ENCODE measurements at places on chromosomes 4 and X.

GRCh38 chrX:13697976-13698375 is 9.0 kb downstream of the RAB9A start:
- no peak for DNase-seq

DNA sequence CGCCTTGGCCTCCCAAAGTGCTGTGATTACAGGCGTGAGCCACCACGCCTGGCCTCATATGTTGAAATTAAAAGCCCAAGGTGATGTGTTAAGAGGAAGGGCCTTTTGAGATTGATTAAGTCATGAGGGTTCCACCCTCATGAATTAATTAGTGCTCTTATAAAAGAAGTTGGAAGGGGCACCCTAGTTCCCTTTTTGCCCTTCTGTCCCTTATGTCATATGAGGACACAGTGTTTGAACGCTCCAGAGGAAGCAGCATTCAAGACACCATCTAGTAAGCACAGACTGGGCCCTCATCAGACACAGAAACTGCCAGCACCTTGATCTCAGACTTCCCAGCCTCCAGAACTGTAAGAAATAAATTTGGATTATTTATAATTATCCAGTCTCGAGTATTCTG is 5.1 kb upstream of the APLN start:
- DNase-seq = no peak

GRCh38 chrX:119190831-119191230 is 45.3 kb upstream of the PGRMC1 start:
- peak; percentile 1 for DNase-seq

DNA sequence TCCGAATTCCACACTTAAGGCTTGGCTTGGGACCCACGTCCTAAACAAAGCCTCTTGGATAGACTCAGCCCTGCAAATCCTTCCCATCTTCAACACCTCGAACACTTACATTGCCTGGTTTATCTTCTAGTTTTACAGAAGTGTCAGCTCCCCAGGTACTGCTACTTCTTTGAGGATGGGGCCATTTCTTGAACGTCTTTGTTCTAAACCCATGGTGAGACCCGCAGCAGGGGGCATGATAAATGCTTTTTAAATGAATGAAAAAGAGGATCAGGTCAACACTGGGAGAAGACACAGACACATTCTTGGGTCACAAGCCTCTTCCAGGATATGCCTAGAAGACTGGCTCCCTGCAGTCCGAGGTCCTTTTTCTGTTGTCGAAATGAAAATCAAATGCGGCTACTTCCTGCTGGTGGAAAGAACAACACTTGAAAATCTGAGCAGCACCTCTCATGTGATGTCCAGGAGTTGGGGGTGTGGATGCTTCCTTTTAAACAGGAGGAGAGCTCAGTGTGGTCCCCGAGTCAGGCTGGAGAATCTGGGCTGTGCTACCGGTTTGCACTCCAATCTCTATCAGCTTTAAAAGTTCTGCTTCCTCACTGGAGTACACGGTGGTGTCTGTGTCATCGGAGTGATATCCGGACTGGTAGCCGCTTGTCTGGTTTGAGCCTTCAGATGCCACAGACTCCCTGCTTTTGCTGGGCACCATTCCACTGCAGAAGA is 45.8 kb downstream of the KDR start:
- no peak for DNase-seq

GRCh38 chr4:102390438-102390837 is 45.2 kb upstream of the SLC39A8 start:
- no peak for DNase-seq

DNA sequence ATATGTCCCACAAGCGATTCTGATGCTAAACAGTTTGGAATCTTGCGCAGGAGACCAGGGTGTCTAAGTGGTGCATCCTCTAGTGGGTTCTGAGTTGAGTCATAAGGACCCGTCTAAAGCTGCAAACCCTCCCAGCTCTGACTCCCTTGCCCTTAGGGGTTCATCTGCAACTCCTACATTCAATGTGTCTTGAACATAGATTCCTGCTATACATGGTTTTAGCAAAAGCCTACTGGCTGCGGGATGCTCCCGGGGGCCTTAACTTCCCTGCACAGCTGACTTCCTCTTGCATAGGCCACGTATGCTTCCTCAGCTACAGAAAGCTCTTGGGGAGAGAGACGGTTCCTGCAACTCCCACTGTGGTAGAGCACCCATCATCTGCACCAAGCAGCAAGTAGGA is 236.7 kb downstream of the EVC2 start:
- DNase-seq = no peak

- no peak for DNase-seq
Observed at GRCh38 chrX:125150231-125150630, 169.4 kb upstream of the TEX13C start.

- no peak for DNase-seq
Observed at GRCh38 chr4:76476571-76476970, 41.5 kb downstream of the SHROOM3 start.

GRCh38 chr4:87410679-87411078 is 11.7 kb upstream of the NUDT9 start:
- DNase-seq = no peak

GRCh38 chrX:4905576-4905975 is 1192.1 kb upstream of the PRKX start:
- no peak for DNase-seq

GRCh38 chr4:31667686-31668085 is 947.5 kb downstream of the PCDH7 start:
- no peak for DNase-seq

GRCh38 chr4:78155616-78156105 is 98.5 kb downstream of the FRAS1 start:
- DNase-seq = peak; percentile 19

DNA sequence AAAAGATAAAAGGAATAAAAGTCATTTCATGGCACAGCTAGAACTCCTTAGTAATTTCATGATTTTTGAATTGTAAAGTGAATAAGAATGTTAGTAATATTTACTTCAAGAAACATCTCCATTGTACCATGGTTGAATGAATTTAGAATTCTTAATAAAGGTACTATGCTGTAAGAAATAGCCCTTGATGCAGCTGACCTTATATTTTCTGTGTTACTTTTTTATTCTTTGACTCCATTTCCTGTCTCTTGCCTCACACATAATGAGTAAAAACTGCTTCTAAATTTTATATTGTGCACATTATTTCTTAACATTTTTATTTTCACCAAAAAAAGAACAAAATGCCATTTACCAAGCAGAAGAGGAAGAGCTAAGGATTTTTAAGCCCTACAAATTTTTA is 81.9 kb upstream of the PDHA2 start:
- DNase-seq = no peak

GRCh38 chr4:675036-675882 is 917 bp downstream of the MYL5 start:
- DNase-seq = no peak

DNA sequence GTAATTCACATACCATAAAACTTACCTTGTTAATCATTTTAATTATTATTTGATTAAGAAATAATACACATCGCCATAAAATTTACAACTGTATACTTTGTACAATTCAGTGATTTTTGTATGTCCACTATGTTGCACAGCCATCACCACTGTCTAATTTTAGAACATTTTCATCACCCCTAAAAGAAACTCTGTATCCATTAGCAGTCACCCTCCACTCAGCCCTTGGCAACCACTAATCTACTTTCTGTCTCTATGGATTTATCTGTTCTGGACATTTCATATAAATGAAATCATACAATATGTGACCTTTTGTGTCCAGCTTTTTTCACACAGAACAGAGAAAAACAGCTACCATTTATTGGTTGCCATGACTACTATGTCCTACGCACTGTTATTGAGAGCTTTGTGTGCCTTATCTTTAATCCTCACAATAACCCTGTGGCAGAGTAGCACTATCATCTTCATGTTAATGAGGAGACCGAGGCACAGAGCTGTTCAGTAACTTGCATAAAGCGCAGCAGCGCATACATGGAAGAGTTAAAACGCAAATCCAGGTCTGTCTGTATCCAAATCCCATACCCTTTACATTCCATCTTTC is 64.6 kb upstream of the PAGE1 start:
- peak; percentile 7 for DNase-seq

DNA sequence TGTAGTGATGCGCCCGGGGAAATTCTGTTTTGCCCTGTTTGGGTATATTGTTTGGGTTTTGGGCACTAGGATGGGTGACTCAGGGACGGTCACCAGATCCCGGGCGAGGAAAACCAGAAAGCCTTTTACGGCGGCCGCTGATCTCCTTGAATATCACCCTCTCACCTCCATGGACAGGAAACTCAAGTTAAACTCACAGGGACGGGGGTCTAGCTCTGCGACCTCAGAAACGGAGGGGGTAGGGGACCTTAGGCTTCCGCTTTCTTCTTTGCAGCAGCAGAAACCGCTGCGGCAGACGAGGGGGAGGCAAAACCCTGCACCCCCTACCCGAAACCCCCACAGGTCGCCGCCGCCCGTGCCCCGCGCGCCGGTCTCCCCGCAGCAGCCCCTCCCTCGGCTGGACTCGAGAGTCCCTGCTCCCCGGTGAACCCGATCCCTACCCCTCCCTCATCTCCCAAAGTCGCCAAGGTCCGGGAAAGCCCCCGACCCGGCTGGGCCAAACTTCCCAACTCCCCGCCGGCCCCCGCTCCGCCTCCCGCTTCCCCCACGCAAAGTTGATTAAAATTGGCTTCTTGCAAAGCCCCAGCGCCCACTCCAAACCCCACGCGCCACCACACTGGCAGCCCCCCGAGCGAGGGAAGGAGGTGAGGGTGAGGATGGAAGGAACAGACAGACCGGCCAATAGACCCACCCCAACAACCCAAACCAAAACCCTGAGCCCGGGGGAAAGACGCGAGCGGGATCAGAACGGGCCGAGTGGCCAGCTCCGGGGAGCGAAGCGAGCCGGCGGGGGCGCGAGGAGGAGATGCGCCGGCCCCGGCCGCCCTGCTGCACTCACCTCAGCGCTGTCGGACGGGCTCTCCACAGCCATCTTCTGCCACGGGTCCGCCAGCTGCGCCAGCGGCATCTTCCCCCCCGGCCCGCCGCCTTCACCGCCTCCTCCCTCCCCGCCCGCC is 705 bp downstream of the RPS6KA3 start:
- DNase-seq = no peak

DNA sequence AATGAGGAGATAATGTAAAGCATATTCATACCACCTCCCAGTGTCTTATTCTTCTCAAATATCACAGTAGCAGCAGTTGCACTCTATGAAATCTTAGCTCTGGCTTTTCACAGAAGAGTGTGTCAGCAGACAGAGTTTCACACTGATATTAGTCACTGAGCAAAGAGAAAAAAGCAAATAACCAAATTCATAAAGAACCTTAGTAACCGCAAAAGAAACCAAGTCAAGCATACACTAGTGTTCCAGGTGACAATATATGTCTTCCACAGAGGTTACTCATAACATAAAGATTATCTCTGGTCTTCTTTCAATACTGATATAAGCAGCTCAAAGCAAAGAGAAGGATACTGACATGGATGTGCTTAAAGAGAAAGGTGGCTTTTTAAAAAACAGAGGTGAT is 181.7 kb upstream of the EDNRA start:
- no peak for DNase-seq

- DNase-seq = no peak
Observed at GRCh38 chr4:78767350-78767749, 8.8 kb upstream of the BMP2K start.

- DNase-seq = no peak
Observed at GRCh38 chr4:10983885-10984640, 299.5 kb upstream of the CLNK start.

GRCh38 chrX:111354496-111354895 is 57.5 kb downstream of the DCX start:
- DNase-seq = peak; percentile 0

GRCh38 chr4:112735474-112735951 is 98.6 kb downstream of the LARP7 start:
- no peak for DNase-seq

- no peak for DNase-seq
Observed at GRCh38 chr4:125389713-125390112, 75.0 kb downstream of the FAT4 start.
